ENCODE measurements at places on chromosomes 11 and 22.

DNA sequence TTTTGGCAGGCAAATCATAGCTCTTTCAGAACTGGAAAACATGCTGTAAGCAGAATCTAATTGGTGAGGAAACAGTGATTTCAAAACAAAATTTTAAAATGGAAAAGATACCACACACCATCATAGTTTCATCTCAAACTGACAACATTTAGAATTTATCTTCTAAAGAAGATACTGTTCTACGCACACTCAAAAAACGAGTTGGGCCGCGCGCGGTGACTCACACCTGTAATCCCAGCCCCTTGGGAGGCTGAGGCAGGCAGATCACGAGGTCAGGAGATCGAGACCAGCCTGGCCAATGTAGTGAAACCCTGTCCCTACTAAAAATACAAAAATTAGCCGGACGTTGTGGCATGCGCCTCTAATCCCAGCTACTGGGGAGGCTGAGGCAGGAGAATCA lies 44.2 kb upstream of the ADSL start:
- peaks cover 27% of the 10 kb centered on the region for H3K36me3 ChIP-seq
- H3K4me1 ChIP-seq: no peaks in the 10 kb centered on the region
- no peaks in the 10 kb centered on the region for H3K27me3 ChIP-seq
- no peak for DNase-seq
- no peak overlapping the region for H3K27ac ChIP-seq

GRCh38 chr22:48934446-48934845 lies 893.2 kb downstream of the BRD1 start:
- H3K27ac ChIP-seq: no peak overlapping the region
- no peaks in the 10 kb centered on the region for H3K27me3 ChIP-seq
- H3K36me3 ChIP-seq: no peaks in the 10 kb centered on the region

- no peak for DNase-seq
- H3K4me3 ChIP-seq: no peak overlapping the region
Measured at GRCh38 chr11:27571154-27571810, 64.7 kb upstream of the LIN7C start.

DNA sequence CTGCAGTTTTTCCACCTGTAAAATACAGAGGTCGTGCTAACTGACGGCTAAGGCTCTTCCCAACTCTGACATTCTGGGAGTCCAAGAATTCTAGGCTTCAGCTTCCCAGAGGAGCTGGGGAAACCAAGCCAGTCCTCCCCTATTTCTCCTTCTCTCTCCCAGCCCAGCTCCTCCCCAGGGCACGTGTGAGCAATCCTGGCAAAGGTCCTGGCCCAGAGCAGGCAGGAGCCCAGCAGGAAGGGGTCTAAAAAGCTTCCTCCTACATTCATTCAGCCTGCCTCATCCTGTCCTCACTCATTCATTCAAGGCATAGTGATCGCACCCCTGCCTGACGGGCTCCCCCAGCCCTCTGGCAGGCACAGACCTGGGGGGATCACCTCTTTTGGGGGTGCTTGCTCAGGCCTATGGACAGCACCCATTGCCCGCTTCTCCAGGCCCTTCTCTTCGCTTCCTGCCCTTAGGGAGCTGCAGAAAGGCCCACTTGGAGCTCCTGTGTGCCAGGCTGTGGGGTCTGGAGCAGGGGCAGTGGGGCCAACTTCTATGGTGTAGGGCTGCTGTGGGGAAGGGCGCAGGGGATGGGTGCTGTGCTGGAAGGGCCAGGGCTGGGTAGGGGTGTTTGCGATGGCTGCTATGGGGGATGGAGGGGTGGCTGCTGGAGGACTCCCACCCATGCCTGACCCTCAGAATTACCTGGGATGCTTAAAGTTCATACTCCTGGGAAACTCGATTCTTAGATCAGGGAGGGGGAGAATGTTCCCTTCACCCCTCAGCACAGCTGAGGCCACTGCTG lies 9.8 kb downstream of the KCNC1 start:
- no peaks in the 10 kb centered on the region for H3K4me1 ChIP-seq
- no peaks in the 10 kb centered on the region for H3K27me3 ChIP-seq
- no peak for DNase-seq
- H3K36me3 ChIP-seq: no peaks in the 10 kb centered on the region
- H3K27ac ChIP-seq: no peak overlapping the region

DNA sequence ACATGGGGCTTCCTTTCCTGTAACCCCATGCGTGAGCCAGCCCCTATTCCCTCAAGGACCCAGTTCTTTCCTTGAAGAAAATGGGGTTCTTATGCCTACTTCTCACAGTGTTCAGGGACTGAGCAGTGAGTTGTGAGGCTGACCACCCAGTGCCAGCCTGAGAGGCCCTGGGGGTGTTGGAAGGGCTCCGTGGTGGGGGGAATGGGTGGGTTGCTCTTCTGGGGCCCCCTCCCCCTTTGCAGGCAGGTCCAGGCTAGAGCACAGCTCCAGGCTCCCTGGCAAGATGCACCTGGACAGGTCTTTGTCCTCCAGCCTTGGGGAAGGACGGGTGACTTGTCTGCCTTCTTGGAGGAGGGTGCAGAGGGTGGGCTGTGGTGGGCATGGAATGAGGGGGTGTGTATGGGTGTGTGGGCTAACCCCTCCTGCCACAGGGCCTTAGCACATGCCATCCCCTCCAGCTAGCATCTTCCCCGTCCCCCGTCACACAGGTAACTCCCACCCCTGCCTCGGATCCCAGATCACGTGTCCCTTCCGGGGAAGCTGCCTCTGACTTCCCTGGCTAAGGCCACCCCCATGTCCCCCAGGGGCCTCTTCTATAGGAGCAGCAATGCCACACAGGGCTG lies 64.6 kb downstream of the MYEOV start:
- no peaks in the 10 kb centered on the region for H3K36me3 ChIP-seq
- no peak overlapping the region for H3K4me3 ChIP-seq
- no peaks in the 10 kb centered on the region for H3K4me1 ChIP-seq
- H3K27ac ChIP-seq: no peak overlapping the region
- no peak for DNase-seq
- peaks cover 32% of the 10 kb centered on the region for H3K27me3 ChIP-seq

- H3K27ac ChIP-seq: peak overlapping the region; percentile 3
- no peaks in the 10 kb centered on the region for H3K27me3 ChIP-seq
- no peaks in the 10 kb centered on the region for H3K4me1 ChIP-seq
- no peaks in the 10 kb centered on the region for H3K36me3 ChIP-seq
- no peak overlapping the region for H3K4me3 ChIP-seq
- DNase-seq: no peak
Measured at GRCh38 chr11:35012467-35013191, 96.2 kb downstream of the PDHX start.

- H3K27ac ChIP-seq: no peak overlapping the region
- H3K27me3 ChIP-seq: no peaks in the 10 kb centered on the region
- H3K4me1 ChIP-seq: no peaks in the 10 kb centered on the region
- no peaks in the 10 kb centered on the region for H3K36me3 ChIP-seq
- H3K4me3 ChIP-seq: no peak overlapping the region
Measured at GRCh38 chr11:64477675-64478074, 113.3 kb upstream of the SLC22A12 start.

- no peak overlapping the region for H3K4me3 ChIP-seq
- H3K36me3 ChIP-seq: no peaks in the 10 kb centered on the region
- no peaks in the 10 kb centered on the region for H3K4me1 ChIP-seq
- H3K27ac ChIP-seq: peak overlapping the region; percentile 50
Measured at GRCh38 chr11:77026221-77026620, 8.0 kb upstream of the B3GNT6 start.

DNA sequence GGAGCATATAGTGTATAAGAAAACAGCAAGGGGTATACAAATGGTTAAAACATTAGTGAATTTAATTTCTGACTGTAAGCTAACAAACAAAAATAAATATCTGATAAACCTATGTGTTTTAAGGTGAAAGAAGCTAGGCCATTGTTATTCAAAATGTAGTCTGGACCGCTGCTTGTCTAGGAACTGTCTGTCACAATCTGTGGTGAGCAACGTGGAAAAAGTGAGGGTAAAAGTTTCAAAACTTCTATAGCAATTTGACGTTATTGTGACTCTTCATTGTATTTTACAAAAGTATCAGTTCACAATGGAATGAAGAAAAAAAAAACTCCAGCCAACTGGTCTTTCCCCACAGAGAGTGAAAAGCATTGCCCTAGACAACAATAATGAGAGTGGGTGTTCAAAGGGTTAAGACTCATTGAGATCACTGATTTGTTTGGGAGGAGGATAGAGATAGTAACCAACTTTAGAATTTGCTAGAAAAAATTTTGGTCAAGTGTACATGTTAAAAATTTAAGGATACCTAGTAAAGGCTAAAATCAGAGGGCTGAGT lies 79.1 kb downstream of the UVRAG start:
- H3K4me3 ChIP-seq: no peak overlapping the region
- H3K4me1 ChIP-seq: no peaks in the 10 kb centered on the region
- no peak for DNase-seq
- no peaks in the 10 kb centered on the region for H3K27me3 ChIP-seq
- H3K36me3 ChIP-seq: no peaks in the 10 kb centered on the region

- no peak overlapping the region for H3K27ac ChIP-seq
- no peaks in the 10 kb centered on the region for H3K4me1 ChIP-seq
- H3K4me3 ChIP-seq: no peak overlapping the region
- no peaks in the 10 kb centered on the region for H3K36me3 ChIP-seq
- no peak for DNase-seq
- H3K27me3 ChIP-seq: no peaks in the 10 kb centered on the region
Measured at GRCh38 chr22:26321469-26321913, 107.6 kb upstream of the ASPHD2 start.

GRCh38 chr11:102722821-102723220 lies 1.9 kb downstream of the MMP8 start:
- H3K4me1 ChIP-seq: no peaks in the 10 kb centered on the region
- DNase-seq: no peak
- no peaks in the 10 kb centered on the region for H3K27me3 ChIP-seq
- H3K27ac ChIP-seq: no peak overlapping the region

- H3K36me3 ChIP-seq: no peaks in the 10 kb centered on the region
- H3K4me3 ChIP-seq: no peak overlapping the region
- H3K27ac ChIP-seq: no peak overlapping the region
Measured at GRCh38 chr11:72326151-72326848, 82.3 kb upstream of the PHOX2A start.

DNA sequence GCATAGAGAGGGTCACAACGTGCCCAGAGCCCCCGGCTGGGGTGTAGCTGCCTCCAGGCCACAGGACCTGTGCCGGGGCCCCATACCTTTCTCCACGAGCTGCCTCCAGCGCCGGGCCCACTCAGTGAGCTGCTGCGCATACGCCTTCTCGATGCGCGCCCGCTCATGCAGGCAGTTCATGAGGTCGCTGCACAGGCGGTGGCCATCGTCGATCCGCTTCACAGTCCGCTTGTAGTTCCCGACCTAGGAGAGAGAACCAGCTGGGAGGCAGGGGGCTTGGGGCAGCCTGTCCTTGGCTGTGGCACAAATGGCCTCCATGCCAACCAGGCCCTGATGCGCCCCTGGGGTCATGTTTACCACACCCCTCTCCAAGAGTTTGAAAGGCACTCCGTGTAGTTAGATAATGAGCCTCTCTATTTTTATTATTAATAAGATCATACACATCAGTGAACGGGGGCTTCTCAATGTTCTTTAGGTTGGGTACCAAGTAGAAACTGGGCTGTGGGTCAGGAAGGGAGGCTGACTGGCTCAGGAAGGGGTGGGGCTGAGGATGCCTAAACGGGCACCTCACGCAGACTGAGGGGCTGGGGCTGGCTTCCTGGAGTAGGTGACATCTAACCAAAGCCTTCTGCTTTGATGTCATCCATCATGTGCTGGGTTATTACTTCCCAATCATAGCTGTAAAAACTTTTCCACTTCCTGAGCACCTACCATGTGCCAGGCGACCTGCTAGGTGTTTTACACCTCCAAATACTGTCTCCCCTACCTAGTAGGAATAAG lies 36.5 kb upstream of the ARFGAP3 start:
- no peak overlapping the region for H3K4me3 ChIP-seq
- H3K27me3 ChIP-seq: no peaks in the 10 kb centered on the region
- H3K4me1 ChIP-seq: peaks cover 64% of the 10 kb centered on the region
- peaks cover 5% of the 10 kb centered on the region for H3K36me3 ChIP-seq
- H3K27ac ChIP-seq: no peak overlapping the region

- no peaks in the 10 kb centered on the region for H3K27me3 ChIP-seq
- no peak overlapping the region for H3K4me3 ChIP-seq
- no peaks in the 10 kb centered on the region for H3K36me3 ChIP-seq
- no peak for DNase-seq
Measured at GRCh38 chr11:128720522-128720985, 26.7 kb downstream of the FLI1 start.

DNA sequence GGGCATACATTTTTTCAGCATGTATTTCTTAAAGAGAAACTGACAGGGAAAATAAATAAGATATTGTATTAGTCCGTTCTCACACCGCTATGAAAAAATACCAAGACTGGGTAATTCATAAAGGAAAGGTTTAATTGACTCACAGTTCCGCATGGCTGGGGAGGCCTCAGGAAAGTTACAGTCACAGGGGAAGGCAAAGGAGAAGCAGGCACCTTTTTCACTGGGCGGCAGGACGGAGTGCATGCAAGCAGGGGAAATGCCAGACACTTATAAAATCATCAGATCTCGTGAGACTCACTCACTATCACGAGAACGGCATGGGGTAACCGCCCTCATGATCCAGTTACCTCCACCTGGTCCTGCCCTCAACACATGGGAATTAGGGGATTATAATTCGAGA lies 44.2 kb downstream of the PPFIA1 start:
- DNase-seq: no peak
- H3K4me1 ChIP-seq: no peaks in the 10 kb centered on the region
- H3K4me3 ChIP-seq: no peak overlapping the region
- H3K36me3 ChIP-seq: peaks cover 39% of the 10 kb centered on the region
- no peaks in the 10 kb centered on the region for H3K27me3 ChIP-seq

DNA sequence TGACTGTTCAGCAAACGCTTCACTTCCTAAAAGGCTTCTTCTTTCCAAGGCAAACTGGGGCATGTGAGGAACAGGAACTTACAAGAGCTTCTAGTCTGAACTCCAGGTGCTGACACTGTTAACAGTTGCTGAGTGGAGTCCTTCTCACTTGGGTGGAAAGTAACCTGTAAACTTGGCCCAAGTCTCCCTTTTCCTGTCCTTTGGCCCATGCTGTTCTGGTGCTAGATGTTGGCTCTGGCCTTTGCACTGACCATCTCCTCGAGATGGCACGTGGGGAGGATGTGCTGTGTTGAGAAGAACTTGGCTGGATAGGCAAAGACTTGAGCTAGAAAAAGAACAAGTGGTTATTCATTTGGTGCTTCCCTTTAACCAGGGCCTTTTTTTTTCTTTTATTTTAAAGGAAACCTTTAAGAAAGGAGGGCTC lies 53.6 kb downstream of the PTPRJ start:
- H3K27me3 ChIP-seq: no peaks in the 10 kb centered on the region
- H3K27ac ChIP-seq: no peak overlapping the region
- no peak for DNase-seq
- H3K36me3 ChIP-seq: no peaks in the 10 kb centered on the region
- H3K4me1 ChIP-seq: peaks cover 35% of the 10 kb centered on the region

GRCh38 chr22:29016067-29016938 lies 45.3 kb downstream of the C22orf31 start:
- no peak for DNase-seq
- H3K4me1 ChIP-seq: no peaks in the 10 kb centered on the region
- no peaks in the 10 kb centered on the region for H3K27me3 ChIP-seq
- H3K27ac ChIP-seq: no peak overlapping the region
- no peaks in the 10 kb centered on the region for H3K36me3 ChIP-seq
- H3K4me3 ChIP-seq: no peak overlapping the region

GRCh38 chr11:128624269-128625175 lies 37.2 kb upstream of the ETS1 start:
- no peaks in the 10 kb centered on the region for H3K27me3 ChIP-seq
- H3K4me1 ChIP-seq: peaks cover 24% of the 10 kb centered on the region
- H3K36me3 ChIP-seq: no peaks in the 10 kb centered on the region
- H3K4me3 ChIP-seq: no peak overlapping the region
- peak overlapping the region; percentile 23 for H3K27ac ChIP-seq
